ENCODE measurements at places on chromosomes 12 and 14.

DNA sequence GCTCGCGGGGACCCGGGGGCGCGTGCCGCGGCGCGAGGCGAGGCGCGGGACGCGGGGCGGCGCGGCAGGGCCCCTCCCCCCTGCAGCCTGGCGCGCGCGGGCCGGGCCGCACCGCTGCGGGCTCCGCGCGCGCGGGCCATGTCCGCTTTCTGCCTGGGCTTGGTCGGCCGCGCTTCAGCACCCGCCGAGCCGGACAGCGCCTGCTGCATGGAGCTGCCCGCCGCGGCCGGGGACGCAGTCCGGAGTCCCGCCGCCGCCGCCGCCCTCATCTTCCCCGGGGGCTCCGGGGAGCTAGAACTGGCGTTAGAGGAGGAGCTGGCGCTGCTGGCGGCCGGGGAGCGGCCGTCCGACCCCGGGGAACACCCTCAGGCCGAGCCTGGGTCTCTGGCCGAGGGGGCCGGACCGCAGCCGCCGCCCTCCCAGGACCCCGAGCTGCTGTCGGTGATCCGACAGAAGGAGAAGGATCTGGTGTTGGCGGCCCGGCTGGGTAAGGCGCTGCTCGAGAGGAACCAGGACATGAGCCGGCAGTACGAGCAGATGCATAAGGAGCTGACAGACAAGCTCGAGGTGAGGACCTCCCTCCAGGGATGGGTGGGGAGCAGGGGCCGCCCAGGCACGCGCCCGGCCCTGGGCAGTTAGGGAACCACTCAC is 820 bp downstream of the BICDL1 start:
- peak; percentile 38 for DNase-seq

DNA sequence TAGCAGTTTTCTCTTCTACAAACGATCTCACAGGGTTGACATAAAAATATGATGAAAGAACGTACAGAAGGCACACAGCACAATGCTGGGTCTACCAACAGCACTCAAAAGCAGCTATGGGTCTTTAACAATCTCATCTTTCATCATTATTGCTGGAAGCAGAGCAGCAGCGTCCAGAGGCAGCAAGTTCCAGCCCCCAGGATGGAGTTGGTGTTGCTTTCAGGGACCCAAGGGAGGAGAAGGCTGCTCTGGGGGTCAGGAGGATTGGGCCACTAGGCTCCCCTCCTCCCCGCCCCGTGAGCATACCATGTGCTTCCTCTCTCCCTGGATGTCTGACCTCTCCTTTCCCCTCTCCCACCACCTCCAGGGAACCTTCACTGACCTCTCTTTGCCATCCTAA is 13.3 kb downstream of the KCTD10 start:
- DNase-seq, result no peak

GRCh38 chr14:28774764-28775735 is 8.5 kb downstream of the FOXG1 start:
- no peak for DNase-seq

GRCh38 chr14:103273145-103273744 is 60.8 kb upstream of the EIF5 start:
- DNase-seq, result no peak

DNA sequence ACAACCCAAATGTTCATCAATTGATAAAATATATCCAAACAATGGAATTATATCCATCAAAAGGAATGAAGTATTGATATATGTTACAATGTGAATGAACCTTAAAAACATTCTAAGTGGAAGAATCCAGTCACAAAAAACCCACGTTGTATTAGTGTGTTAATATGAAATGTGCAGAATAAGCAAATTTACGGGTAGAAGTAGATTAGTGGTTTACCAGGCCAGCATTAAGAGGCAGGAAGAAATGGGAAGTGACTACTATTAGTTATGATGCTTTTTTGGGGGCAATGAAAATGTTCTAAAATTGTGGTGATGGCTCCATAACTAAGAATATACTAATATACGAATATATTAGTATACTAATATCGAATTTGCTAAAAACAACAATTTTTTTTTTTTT is 1.5 kb downstream of the COX16 start:
- no peak for DNase-seq

- DNase-seq, result no peak
Observed at GRCh38 chr14:70770490-70770889, 38.8 kb downstream of the MAP3K9 start.

GRCh38 chr14:103386713-103387329 is 1.6 kb downstream of the MARK3 start:
- DNase-seq, result no peak

DNA sequence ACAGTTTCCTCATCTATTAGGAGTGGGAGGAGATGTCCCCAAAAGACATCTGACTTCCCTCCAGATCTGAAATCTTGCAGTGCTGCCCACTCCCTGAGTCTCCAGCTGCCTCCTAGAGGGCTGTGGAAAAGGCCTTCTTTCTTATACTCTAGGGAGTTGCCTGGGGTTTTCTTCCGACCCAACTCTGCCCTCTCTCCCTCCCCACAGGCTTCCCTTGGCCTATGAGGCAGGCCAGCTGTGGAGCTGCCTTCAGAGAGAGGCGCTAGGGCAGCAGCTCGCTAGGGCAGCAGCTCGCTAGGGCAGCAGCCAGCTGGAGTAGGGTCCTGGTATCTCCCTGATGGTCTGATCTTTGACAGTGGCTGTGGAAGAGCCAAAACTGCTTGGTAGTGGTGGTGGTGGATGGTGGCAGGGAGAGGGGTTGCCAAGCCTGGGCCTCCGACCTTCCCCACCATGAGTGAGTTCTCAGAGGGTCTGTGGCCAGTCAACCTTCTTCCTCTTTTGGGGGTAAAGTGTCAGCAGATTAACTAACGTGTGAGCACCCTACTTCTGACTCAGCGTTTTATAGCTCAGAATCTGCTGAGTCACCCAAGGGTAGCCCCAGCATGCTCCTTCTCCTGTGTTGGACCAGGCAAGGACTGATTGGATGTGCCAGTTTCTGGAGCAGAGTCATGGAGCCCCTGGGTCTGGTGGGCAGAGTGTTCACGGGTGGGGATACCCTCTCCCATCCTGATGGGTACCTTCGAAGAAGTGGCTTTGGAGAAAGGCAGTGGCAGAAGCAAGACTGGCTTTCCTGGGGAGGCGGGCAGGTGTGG is 2.3 kb downstream of the SLC48A1 start:
- no peak for DNase-seq

DNA sequence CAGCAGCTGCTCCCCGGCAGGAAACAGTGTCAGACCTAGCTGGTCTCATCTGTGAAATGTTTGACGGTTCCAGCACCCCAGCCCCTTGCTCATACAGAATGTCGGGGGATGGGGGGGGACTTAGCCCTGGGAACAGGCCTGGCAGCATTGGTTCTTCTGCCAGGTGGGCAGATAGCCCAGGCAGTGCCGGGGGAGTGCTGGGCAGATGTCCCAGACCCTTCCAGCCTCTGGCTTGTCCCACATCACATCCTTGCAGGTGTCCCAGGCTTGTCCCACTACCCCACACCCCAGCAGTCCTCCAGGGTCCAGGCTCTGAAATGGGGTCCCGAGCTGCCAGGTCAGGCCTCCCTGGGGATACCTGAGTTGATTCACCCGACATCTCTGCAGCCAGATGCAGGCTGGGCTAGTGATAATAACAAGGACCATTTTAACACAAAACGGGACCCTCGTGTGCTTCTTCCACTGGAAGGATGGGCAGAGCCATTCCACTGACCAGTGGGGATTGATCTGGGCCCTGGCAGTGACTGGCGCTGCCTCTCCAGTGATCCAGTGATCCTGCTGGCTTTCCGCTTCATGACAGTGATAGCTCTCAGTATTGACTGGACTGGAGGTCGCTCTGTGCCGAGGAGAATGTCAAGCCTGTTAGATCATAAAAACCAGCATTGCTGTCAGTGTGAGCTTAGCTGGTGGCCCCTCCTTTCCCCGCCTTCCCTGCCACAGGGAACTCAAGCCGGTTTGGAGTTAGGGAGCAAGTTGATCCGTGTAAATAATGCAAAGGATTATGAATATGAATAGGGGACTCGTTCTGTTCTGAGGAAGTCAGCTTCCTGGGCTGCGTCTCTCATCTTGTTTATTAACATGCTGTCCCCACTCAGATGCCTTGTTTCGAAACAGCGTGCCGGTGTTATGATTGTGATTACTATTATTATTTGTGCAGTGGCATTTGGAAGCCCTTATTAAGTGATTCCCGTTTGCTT is 180.6 kb downstream of the AACS start:
- DNase-seq, result no peak
